ENCODE measurements at places on chromosomes 13 and 19.
A peak's percentile ranks its signal among the peaks of the same experiment; 100 is the strongest.

DNA sequence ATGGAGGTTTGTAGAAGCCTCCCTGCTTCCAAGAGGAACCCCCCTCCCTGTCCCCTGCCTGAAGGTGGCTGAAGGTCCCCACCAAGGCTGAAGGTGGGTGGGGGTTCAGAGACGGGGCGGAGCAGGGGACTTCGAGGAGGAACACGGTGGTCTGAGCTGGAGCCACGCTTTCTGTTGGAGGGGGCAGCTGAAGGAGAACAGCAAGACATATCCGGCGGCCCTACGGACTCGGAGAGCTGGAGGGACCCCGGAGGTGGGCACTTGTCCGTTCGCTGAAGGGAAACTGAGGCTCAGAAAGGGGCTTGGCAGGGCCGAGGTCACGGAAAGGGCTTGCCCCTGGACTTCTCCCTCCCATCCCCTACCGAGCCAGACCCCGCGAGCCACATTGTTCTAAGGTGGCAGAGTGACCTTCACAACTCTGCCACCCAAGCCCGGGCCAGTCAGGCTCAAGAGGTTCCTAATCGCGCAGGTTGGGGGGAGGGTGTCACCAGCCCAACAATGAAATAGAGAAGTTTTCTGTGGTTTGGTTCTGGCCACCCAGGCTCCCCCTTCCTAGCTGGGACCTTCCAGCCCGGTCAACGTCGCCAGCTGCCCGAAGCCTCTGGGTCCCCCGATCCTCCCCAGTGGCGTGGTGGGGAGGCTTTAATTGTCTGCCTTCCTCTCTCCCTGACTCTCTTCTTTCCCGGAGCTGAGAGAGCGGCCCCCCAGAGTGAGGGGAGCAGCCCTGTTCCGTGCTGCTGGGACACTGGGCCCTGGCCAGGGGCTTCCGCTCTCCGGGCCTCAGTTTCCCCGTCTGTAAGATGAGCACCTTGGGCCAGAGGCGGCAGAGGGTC, 15.5 kb upstream of the KCNN1 start:
- no peak for DNase-seq

GRCh38 chr13:90721937-90722336, 625.5 kb upstream of the MIR17HG start:
- DNase-seq, result no peak

DNA sequence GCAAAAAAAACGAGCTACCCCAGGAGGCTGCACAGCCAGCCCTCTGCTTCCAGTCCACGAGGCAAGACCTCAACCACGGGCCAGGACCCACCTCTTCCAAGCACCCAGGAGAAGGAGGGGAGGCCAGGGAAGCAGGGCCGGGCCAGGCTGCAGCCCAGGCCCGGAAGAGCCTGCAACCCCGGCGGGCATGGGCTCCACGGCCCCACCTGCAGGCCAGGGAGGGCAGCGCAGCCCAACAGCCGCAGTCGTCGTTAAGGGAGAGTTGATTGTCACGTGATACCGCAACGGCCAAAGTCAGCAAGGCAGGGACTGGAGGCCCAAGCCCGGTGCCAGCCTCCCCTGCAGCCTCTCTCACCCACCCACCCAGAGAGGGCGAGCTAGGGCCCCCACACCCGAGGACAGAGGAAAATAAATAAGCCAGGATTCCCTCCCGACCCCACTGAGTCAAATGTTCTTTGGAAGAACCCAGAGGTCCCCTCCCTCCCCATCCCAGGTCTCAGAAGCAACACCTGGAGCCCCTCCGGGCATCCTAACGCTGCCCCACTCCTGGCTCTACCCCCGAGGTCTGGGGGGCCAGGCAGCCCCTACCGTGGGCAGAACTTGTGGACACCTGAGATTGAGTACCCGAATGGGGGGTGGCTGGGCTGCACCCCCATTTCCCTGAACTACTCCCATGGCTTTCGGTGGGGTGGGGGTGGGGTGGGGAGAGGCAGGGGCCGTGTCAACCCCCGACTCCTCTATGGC, 5.2 kb upstream of the REXO1 start:
- DNase-seq, result peak; percentile 95

DNA sequence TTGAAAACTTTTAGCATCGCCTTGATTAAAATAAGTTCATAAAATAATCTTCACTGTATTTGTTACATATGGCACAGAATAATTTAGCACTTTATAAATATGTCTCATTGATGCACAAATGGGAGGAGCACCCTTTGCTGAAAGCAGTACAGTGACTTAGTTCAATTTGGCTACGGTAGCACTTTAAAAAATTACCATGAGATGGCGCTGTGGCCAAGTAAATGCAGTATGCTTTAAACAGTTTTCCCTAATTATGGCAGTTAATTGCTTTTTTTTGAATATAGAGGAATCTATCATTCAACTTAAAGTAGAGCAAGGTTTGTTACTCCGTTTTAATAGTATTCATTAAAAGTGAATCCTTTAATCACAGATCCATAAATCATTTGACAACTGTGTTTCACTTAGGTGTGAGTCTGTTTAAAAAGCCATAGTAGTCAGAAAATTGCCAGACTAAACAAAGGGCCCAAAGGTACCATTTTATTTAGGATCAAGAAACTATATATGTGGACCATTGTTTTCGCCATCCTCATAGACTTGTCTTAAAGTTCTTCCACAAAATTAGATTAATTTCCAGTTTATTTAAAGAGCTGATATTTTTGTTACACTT, 34.7 kb upstream of the ESD start:
- DNase-seq, result peak; percentile 58

GRCh38 chr19:41308450-41309179, 1.4 kb upstream of the CCDC97 start:
- peak; percentile 95 for DNase-seq

- no peak for DNase-seq
Observed at GRCh38 chr13:113001241-113002140, 32.5 kb downstream of the MCF2L start.

GRCh38 chr19:4043401-4043800, 23.3 kb downstream of the ZBTB7A start:
- no peak for DNase-seq

DNA sequence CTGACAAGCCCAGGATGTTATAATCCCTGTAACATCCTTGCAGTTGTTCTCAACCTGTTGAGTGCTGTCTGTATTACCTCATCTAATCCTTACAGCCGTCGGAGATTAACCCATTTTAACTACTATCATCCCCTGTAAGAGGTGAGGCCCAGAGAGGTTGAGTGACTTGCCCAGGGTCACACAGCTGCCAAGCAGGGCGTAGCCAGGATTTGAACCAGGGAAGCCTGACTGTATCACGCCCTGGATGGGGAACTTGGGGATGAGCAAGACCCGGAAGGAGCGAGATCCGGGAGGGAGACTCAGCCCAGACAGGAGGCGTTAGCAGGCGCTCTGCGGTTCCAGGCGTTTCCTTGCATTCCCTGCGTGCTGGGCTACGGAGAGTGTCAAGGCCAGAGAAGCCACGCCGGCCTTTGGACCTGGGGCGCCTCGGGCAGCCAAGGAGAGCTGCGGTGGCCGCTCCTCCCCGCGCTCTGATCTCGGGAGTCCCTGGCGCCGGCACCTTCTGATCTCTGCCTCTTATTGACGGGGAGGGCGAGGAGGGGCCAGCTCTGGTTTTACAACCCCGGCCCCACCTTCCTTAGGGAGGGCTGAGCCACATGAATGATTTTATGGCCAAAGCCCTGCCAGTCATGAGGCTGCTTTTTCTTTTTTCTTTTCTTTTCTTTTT, 6.2 kb downstream of the SULT2B1 start:
- DNase-seq, result no peak

DNA sequence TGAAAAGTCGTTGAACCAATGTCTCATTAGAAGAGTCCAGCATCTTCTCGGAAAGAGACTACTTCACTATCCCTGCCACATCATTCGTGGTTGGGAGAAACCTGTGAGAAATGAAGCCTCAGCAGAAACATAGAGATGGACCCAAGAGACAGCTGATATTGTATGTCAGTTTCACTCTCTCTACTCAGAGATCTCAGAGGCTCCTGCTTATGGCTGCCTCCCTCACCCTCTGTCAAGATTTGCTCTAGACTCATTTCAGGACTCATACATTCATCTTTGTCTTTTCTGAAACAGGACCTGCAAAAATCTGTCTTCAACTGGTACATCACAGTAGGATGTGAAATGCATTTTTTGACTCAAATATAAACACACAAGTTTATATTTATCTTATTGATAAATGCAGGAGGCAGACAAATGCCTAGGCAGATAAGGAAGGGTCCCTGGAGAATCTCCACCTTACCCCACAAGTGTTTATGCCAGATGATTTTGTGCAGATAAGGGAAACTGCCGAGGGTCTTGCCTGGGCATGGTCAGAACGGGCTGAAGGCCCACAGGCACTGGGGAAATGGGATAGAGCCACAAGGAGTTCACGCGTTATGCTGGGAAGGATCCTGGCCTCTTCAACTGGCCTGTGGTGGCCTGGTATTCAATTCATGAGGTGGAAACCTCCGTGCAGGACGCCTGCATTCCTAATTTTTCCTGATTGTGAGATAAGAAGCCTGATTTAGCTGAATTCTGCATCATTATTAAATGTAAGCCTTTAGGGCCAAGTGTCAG, 1834.0 kb upstream of the PCDH20 start:
- DNase-seq, result no peak

GRCh38 chr19:48780631-48781391, 25.5 kb downstream of the FGF21 start:
- no peak for DNase-seq

DNA sequence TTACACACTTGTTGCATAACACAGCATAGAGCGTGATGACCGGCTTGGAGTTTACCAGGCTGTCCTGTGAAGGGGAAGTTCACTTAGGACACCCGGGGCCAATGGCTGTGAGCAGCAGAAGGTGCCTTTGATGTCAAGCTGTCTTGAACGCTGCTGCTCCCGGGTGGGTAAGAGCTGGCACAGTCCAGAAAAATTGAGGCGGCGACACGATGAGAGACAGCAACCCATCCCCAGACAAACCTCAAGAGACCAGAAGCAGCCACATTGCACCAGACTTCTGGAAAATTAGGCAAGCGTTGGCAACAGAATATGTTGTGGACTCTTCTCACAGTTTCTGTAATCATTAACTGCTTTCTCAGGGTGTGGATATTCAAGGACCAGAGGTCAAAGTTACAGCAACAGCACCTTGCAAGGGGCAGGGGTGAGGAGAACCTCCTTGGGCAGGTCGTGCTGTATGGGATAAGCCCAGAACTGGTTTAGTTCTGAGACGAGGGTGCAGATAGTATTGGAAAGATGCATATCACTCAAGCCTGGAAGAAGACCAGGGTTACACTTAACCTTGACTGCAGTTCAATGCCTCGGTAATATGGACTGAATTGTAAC, 10.1 kb downstream of the NFILZ start:
- DNase-seq, result no peak

DNA sequence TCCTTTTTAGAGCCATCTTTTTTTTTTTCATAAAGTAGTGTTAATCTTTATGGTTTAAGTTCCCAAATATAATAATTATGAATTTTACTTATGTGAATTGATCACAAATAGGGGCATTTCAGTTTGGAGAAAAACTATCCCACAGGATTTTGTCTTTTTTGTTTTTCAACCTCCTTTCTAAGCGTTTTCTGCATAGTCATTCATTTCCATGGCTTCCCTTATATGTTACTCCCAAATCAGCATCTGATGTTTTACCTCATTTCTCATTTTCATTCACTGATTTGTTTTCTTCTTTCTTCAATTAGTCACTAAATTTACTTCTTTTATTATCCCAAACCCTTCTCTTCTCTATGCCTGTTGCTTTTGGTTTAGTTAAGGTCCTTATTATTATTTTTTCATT, 24.7 kb downstream of the PDS5B start:
- no peak for DNase-seq

GRCh38 chr13:52878831-52879230, 30.4 kb upstream of the PCDH8 start:
- no peak for DNase-seq

GRCh38 chr19:45107621-45108150, 14.7 kb downstream of the PPP1R37 start:
- no peak for DNase-seq

- no peak for DNase-seq
Observed at GRCh38 chr19:13260883-13261653, 110.9 kb downstream of the IER2 start.

DNA sequence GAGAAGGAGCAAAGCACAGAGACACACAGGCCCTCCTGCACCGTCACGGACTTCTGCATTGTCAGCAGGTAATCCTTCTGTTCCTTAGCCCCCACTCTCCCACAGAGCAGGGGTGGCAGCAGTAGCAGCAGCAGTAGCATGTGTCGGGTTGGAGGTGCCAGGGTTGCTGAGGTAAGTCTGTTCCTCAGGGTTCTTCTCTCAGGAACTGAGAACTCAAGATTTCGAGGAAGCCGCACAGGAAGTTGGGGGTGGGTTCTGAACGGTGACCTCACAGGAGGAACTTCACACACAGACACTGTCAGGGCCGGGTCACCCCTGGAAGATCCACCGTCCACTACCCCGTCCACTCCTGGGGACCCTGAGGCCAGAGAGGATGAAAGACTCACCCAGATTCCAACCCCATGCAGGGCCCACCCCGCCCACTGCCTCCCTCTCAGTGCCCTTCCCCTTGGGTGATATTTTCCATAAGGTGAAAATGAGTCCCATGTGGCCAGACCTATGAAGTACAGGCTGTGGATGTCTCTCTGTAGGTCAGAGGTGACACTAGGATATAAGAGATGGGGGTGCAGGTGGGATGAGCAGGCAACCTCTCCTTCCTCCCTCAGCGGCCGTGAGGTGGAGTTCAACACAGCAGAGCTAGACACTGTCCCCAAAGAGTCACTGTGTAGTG, at the start of gene SIGLEC12:
TSS of gene SIGLEC12 (minus strand) at position 207 of the 670 bp plus-strand sequence. CDS start at position 140, 67 bp downstream.
- no peak for DNase-seq

- peak; percentile 55 for DNase-seq
Observed at GRCh38 chr13:96020155-96020575, 33.0 kb downstream of the UGGT2 start.

- peak; percentile 52 for DNase-seq
Observed at GRCh38 chr19:35856546-35857149, at the start of gene KIRREL2. TSS of gene KIRREL2 (plus strand) at chr19:35856911. CDS start at chr19:35857120, 209 bp downstream.

DNA sequence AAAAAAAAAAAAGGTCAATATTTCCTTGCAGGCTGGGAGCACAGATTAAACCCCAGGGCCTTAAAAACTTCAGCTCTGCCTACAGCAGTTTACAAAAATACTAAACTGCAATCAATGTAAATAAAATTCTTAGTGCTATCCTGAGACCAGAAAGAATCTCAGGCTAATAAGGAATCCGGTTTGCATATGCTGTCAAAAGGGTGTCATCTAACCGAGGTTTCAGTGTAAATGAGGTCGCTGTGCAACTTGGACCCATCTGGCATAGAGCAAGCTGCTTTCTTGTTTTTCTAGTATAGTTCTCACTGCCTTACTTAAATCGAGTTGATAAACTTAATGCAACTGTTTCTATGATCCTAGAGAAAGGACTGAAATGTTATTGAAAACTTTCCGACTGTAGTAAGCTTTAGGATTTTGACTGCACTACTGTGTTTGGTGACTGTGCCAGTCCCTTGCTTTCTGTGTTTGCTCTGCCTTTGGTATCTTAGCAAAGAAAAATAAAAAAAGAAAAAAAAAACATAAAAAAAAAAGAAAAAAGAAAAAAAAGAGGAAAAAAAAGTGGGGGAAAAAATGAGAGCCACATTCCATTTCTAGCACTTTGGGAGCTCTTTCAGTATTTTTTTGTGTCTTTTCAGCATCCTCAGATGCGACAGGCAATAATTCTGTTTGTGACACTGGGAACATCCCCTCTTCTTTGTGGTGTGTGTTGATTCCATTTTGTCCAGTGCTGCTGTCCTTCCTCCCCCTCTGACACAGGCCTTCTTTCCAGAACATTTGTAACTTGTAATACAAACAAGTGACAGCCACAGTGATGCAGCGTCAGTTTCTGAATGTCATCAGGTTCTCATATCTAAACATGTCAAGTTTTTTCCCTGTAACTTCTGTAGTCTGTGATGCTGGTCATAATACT, 340.5 kb downstream of the ZNF536 start:
- no peak for DNase-seq

- DNase-seq, result no peak
Observed at GRCh38 chr19:51012661-51013190, 6.8 kb downstream of the KLK10 start.

GRCh38 chr13:72920097-72920496, 138.2 kb downstream of the PIBF1 start:
- no peak for DNase-seq
